ENCODE measurements at places on chromosomes 3 and 15.

GRCh38 chr3:33237439-33237838 lies 18.8 kb upstream of the SUSD5 start:
- no peak for DNase-seq

- no peak for DNase-seq
These were observed 251.9 kb downstream of the TJP1 start for GRCh38 chr15:29570121-29570947.

DNA sequence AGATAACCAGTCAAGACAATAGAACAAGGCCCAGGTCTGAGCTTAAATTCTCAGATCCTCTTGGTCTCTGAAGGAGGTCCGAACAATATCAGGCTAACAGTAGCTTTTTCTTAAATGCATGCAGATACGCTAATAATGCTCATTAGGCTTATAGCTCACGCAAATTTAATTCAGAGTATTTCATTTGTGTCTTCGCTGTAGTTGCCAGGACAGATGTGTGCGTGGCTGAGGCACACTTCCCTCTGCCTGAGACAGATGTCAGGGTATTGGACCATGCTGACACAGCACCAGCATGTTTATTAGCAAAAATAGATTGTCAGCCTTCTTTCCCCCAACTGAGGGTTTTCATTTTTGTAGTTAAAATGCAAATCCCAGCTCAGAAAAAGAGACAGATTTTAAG lies 102.9 kb upstream of the BFSP2 start:
- no peak for DNase-seq

DNA sequence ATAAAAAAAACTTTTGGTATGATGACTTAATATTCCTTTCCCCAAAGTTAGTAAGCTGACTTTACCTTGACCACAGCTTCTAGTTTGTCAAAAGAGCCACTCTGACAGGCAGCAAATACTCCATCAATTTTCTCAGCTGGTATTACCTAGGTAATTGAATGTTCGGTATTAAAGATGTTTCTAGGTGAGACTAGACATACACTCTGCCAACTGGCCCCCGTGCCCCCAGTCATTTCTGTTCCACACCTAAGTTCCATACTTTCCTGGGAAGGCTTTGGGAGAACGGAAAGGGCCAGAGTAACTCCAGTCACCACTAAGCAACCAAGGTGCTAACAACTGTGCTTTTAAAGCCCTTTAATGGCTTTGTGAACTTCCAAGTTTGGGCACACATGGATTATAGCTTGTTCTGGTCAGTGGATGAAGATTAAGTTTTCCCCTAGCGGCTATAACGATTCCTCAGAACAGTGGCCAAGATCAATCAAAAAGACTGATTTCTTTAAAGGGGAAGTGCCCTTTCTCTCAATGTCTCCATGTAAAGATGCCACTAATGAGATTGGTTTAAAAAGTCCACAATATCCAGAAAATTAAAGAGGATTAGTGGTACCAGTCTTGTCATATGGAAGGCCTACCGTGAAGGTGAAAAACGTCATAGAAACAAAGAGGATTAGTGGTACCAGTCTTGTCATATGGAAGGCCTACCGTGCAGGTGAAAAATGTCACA lies 7.0 kb downstream of the EIF4A2 start:
- no peak for DNase-seq

- no peak for DNase-seq
These were observed 102.3 kb downstream of the P2RY1 start for GRCh38 chr3:152937234-152937633.

DNA sequence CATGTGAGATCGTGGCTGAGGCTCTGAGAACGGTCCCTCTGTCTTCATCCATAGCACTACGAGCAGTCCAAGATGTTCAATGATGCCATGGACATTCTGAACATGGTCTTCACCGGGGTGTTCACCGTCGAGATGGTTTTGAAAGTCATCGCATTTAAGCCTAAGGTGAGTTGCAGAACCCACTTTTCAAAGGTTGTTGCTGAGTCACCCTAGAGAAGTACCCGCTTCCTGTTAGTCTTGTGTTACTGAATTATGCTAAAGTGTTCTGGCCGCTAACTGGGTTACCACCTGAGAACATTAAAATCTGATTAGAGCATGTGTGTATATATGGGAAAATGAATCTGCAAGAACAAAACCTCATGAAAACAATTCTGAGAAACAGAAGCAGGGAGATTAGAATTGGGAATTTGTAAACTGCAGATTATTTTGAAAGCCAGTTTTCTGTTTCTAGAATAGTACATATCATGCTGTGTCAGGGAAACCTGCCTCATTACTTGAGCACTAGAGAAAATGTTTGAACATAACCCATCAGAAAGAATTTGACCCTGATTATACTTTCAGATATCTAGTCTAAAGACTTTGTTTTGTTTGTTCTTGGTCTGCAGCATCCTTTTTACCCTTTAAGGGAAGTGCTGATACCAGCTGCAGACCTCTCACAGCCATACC lies 92.6 kb downstream of the CHDH start:
- DNase-seq: no peak

- DNase-seq: no peak
These were observed 268.9 kb downstream of the GABRB3 start for GRCh38 chr15:26504009-26504408.

DNA sequence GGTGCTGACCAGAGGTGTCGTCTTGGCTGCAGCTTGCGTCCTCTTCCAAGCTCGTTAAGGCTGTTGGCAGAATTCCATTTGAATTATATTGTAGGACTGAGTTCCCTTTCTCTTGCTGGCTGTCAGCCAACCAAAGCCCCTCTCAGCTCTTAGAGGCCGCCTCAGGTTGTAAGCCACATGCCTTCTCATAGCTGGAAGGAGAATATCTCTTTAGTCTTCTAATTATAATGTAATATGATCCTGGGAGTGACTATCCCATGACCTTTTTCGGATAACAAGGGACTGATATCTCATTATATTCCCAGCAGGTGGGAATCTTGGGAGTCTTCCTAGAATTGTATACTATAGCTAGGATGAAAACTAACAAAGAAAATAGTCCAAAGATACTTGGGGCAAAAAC lies 4.8 kb downstream of the SCG5 start:
- DNase-seq: peak; percentile 63

DNA sequence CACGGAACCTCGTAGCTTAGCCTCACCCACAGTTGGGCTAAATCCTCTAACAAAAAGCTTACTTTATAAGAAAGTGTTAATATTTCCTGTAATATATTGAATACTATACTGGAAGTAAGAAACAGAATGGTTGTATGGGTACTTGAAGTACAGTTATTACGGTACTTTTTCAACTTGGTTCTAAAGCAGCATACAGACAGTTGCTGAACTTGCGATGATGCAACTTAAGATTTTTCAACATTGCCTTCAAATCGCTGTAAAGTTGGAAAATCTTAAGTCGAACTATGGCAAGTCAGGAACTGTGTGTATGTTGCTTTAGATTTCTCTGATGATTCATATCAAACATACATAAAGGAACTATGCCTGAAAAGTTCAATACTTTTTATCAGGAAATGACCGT lies 204.4 kb upstream of the C2CD4B start:
- DNase-seq: no peak

- no peak for DNase-seq
These were observed 19.2 kb downstream of the RBP2 start for GRCh38 chr3:139457066-139457465.

GRCh38 chr3:30768703-30769550 lies 125.5 kb downstream of the GADL1 start:
- peak; percentile 62 for DNase-seq

DNA sequence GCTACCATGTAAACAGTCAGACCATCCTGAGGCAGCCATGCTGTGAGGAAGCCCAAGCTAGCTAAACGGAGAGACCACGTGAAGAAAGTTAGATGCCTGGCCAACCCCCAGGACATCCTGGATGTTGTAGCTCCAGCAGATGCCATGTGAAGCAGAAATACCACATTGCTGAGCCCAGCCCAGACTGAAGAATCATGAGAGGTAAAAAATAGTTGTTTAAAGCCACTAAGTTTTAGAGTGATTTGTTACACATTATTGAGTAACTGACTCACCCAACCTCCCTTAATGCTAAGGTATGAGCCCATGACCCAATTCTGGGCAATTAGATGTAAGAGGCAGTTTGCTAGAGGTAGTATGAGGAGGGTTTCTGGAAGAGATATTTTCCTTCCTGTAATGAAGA lies 200.5 kb downstream of the THRB start:
- no peak for DNase-seq

DNA sequence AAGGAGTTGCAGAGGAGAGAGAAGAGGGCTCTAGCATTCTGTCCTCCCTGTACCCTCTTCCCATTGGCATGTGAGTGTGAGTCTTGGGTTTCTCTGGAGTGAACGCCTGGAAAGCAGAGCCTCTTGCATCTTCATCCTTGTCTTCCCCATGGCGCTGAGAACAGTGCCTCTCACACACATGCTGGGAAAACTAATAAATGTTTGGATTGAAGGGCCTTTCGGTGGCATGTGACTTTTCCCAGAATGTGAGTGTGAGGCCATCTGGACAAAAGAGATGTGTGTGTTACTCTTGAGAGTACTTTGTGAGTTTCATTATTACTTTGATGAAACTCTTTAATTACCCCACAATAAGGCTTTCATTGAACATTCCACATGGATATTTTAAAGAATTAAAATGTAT lies 122.3 kb downstream of the MITF start:
- no peak for DNase-seq

DNA sequence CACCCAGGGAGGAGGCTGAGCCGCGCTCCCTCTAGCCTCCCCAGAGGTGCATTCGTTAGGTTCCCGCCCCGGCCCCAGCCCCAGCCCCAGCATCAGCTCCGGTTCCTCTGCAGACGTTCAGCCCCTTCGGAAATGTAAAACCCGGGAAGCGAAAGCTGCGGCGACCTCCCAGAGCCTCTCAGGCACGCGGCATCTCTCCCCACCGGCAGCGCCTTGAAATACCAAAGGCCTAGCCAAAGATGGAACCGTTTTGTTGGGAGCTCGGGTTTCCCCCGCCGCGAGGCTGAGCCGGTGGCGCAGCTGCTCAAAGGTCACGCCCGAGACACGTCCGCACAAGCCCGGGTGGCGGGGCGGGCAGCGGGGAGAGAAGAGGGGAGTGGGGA lies 77.8 kb upstream of the HES1 start:
- DNase-seq: peak; percentile 97

GRCh38 chr3:101091489-101091888 lies 98.3 kb upstream of the ABI3BP start:
- DNase-seq: no peak

DNA sequence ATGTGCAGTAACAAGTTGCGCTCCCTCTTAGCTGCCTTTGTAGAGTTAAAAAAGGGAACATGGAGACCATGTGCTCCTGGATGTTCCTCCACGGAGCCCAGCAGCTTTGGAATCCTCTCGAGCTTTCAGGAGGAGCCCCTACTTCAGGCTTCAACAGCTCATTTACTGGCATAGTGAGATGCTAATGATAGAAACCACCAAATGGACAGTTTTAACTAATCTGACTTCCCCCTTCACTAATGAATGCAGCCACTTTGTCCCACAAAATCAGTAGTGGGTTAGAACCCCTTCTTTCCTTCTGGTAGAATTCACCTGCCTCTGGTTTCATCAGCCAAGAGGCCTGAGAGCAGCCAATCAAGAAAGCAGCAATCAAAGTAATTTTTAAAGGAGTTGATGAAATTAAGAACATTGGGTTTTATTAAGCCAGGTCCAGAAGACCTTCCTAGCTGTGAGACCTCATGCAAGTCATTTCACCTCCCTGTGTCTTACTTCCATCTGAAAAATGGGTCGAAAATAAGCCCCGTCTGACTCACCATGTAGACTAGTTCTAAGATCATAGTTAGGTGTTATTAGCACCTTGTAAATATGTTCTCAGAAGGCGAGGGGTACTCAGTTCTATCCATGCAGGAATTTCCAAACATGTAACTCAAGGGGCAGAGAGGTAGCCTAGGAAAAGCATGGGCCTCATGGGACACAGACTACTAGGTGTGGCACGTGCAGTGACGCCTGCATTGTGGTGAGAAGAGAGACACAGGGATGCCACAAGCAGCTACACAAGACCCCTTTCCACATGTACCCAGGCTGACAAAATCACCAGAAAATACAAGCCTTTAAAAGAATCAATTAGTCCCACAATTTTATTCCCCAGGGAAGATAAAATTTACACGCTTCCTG lies 179.7 kb upstream of the LPP start:
- DNase-seq: no peak

GRCh38 chr15:70151462-70151861 lies 53.7 kb upstream of the TLE3 start:
- no peak for DNase-seq

DNA sequence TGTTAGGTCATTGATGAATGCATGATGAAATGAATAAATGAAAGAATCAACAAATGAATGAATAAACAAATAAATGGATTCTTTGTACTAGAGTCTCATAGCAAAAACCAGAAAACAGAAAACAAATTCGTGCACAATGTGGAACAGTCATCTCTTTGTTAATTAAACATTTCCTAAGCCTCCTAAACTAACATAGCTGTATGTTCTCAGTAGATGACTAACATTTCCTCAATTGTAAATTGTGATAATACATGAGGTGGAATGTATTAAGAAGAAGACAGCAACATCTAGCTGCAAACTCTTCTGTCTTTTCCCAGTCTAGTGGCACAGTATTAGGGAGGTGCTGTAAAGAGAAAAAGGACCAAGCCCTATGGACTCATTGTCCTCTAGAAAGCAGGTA lies 1021.0 kb downstream of the MCTP2 start:
- no peak for DNase-seq

GRCh38 chr15:30979457-30979856 lies 12.0 kb downstream of the MTMR10 start:
- no peak for DNase-seq

All from NCI-H146 (cell line).